ENCODE measurements at places on chromosomes 2 and 18.

GRCh38 chr18:60003610-60004185, 103.9 kb downstream of the PMAIP1 start:
- no peak for DNase-seq

GRCh38 chr18:524466-524865, 24.0 kb upstream of the COLEC12 start:
- no peak for DNase-seq

DNA sequence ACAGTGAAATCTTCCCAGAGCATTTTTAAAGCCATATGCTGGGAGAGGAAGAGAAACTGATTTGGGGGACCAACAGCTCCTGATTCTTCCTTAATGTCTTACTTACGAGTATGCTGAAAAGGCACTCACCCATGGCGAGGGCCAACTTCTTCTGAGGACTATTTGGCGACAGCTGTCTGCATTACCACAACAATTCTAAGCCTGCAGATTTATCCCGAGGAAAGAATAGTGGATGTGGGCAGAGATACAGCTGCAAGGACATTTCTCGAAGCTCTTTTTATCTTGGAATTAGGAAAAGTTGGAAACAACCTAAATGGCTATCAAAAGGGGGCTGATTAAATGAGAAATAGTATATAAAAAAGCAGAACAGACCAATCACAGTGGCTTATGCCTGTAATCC, 40.3 kb upstream of the FHL2 start:
- no peak for DNase-seq

DNA sequence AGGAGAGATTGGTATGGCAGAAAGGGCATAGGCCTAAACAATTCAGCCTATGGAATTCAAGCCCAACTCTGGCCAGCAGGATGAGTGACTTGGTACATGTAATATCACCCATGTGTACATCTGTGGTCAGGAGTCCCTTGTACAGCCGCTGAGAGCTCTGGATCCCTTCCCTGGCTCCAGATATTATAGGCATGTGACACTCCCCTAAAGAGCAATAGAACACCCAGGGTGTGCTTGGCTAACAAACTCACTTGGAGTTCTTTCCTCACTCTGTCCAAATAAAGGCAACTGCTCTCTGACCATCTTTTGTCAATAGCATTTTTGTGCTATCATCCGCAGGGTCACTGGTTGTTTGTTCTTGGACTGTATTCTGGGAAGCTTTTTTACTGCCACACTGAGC, 197.4 kb upstream of the NCKAP5 start:
- DNase-seq: no peak

- DNase-seq: no peak
Observed at GRCh38 chr2:75162259-75162658, 37.1 kb downstream of the TACR1 start.

GRCh38 chr18:12405066-12405465, 2.7 kb upstream of the PRELID3A start:
- no peak for DNase-seq

- no peak for DNase-seq
Observed at GRCh38 chr2:16091576-16092282, 151.4 kb downstream of the MYCN start.

DNA sequence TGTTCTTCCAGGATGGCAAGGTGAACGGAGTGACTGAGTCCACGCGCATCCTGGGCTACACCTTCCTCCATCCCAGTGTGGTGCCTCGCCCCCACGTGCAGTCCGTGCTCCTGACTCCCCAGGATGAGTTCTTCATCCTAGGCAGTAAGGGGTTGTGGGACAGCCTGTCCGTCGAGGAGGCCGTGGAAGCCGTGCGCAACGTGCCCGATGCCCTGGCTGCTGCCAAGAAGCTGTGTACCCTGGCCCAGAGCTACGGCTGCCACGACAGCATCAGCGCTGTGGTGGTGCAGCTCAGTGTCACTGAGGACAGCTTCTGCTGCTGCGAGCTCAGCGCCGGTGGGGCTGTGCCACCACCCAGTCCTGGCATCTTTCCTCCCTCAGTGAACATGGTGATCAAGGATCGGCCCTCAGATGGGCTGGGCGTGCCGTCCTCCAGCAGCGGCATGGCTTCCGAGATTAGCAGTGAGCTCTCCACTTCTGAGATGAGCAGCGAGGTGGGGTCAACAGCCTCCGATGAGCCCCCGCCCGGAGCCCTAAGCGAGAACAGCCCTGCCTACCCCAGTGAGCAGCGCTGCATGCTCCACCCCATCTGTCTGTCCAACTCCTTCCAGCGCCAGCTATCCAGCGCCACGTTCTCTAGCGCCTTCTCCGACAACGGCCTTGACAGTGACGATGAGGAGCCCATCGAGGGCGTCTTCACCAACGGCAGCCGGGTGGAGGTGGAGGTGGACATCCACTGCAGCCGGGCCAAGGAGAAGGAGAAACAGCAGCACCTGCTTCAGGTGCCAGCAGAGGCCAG, 263.1 kb downstream of the PHLPP1 start:
- no peak for DNase-seq

GRCh38 chr2:98519156-98519555, 74.5 kb downstream of the INPP4A start:
- DNase-seq: no peak

DNA sequence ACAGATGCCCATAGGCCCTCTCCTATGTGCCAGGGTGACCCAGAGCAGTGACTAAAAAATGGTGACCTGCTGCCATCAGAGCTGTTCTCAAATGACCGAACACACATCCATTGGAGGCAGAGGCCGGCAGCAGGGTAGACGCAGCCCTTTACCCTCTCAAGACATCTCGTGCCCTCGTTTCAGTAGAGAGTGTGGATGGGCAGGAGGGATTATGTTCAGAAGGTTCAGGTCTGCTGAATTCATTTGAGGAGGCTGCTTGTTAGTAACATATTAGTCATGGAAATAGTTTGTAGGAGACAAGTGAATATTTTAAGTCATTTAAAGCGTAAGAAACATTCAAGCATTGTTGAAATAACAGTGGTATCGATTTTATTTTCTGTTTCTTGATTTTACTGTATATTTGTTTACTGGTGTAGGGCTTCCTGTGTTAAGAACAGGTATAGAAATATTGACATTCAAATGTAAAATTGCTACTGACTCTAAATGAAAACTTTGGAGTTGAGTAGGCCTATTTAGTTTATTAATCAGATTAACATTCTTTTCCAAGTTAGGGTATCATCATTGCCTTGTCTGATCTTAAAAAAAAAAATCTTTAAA, 82.6 kb downstream of the ZNF532 start:
- DNase-seq: no peak

DNA sequence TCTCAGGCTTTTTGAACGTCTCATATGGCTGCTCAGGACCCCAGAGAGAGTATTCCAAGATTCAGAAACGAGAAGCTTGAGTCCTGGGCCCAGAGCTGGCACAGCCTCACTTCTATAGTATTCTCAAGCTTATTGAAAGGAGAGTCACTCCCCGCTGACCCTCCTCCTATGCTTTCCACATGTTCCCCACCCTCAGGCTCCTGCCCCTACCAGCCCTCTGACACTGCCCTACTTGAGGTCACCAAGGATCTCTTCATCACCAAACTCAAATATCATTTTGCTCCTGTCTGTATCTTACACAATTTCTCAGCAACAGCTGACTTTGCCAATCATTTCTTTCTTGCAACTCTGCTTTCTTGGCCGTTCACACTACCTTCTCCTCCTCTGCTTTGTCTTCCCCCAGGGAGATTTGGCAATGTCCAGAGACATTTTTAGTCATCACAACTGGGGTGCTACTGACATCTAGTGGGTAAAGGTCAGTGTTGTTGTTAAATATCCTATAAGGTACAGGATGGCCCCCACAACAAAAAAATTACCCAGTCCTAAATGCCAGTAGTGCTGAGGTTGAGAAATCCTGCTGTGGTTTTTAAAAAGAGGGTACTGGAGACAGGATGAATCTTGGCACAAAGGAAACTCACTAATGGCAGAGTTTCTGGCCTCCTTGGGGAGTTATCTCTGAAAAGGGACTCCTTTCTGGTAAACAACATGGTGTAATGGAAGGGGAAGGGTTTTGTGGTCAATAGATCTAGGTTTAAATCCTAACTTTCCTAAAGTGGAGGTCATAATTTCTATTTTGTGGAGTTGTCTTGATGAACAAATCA, 26.9 kb upstream of the INSIG2 start:
- DNase-seq: no peak

GRCh38 chr2:101699755-101700461, 2.4 kb downstream of the MAP4K4 start:
- DNase-seq: no peak

- DNase-seq: no peak
Observed at GRCh38 chr18:72899338-72899737, 31.6 kb upstream of the NETO1 start.

- no peak for DNase-seq
Observed at GRCh38 chr2:51413726-51414125, 381.8 kb upstream of the NRXN1 start.

DNA sequence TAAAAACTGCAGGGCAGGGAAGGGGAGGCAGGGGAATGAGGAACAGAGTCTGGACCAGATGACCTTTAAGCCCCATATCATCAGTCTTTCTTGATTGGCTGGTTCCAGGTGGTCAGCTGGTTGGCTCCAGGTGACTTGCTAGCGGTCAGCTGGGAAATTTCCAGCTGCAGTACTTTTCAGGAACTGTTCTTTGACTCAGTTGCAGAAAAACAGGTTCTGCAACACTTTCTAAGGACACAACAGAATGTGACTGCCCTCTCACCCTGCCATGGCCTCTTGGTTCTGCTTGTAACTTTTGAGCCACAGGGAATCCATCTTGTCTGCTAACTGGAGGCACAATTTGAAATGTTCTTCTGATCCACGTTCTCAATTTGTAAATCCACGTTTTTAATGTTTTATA, 278.3 kb upstream of the LRATD1 start:
- no peak for DNase-seq

DNA sequence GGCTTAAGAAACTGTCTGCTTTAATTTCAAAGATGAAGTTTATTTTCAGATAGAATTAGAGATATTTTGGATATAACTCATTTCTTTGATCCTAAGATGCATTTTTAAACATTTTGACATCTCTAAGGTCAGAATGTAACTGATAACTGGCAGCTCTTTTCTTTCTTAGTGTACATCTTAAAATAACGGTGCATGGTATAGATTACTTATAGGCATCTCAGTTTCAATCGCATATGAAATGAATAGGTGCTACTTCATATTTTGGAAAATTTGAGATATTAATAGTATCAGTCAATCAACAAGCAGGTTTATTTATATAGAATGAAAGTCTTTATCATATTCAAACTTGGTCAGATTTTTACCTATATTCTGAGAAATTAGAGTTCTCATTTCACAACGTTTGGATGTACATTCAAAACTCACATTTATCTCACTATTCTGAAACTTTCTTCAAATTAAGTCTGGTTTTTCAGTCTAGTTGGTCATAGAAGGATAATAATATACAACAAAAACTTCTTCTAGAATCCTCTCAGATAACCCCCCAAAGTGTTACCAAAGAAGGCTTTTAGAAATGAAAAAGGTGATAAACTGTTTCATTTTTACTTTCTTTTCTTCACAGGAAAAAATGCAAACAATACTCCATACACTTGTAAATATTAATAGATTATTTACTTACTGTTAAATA, 122.8 kb upstream of the WDSUB1 start:
- no peak for DNase-seq

- no peak for DNase-seq
Observed at GRCh38 chr2:181185421-181185820, 205.0 kb downstream of the UBE2E3 start.

GRCh38 chr2:222671259-222672067, at the start of gene MOGAT1:
MOGAT1 (plus strand) TSS chr2:222671658; CDS start chr2:222671786, 128 bp downstream.
- no peak for DNase-seq

DNA sequence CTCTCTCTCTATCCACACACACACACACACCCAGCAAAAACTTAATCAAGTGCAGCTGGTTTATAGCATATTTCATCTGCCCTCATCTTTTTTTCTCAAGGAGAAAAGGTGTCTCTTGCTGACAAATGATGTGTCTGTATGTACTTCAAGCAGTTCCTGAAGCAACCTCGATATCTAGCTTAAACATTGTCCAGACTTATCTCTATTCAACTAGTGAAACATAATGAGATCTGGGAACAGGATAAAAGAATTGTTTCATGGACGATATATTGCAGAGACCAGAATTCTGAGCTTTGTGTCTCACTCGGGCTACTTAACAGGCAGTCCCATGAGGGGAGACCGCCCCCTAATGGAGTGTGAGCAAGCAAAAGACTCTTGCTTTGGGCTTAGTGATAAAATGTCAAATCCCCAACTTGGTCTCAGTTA, 929.2 kb upstream of the SOX11 start:
- DNase-seq: peak; percentile 70

DNA sequence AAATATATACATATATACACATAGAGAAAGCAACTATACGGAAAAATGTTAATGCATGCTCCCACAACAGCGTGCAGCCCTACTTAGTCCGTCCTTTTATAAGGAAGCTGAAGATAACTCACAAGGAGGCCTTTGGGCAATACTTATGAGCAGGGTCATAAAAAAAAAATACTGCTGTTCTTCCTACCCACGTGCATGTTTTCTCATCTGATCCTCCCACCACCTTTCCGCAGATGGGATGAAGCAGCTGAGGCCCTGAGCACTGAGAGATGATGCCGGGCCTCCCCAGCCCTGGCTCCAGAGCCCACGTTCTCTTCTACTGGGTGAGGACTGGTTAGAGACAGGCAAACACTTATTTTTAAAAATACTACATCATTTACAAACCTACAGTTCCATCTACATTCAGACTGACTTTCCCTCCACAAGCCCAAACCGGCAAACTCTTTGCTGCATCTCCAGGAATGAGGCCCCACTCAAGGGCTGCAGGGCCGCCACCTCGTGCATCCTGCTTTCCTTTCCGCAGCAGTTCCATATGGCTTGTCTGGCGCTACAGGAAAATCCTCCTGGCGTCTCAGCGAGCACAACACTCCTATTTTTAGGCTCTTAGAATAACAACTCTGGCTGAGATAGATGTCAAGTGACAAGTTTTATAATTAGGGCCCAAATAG, 41.6 kb downstream of the TBC1D8 start:
- no peak for DNase-seq

DNA sequence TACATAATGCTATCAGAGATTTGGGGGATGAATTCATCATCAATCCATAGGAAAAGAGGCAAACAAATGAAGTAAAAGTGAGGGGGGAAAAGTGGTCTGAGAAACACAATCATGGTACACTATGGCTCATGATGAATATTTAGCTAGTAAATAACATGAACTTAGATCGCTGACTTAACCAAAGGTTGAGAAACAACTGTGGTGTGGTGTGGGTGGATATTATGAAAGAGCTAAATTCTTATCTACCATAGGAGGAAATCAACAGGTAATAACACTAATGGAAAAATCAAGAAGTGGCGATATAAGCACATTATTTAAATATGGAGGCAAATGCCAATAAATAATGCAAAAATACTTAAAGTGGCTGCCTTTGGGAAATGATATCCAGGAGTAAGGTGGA, 12.2 kb upstream of the TPRKB start:
- no peak for DNase-seq

- no peak for DNase-seq
Observed at GRCh38 chr2:89763581-89764485, 1072.4 kb downstream of the RPIA start.

DNA sequence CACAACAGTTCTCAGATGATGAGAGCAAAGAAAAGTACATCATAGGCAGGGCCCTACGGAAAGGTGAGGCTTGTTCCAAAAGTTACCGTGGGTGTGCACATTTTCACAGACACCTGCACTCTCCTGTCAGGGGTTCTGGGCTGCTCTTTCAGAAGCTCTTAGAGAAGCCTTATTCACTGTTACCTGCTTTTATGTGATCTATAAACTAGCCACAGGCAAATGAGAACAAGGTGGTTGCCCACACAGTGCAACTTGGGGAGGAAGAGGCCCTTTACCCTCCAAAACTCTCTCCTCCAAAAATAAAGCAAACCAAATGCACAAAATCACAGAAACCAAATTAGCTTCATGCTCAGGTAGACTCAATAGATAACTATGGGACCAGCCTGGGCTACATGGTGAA, 11.1 kb upstream of the CUL3 start:
- no peak for DNase-seq
